ENCODE measurements at places on chromosomes 1 and 21.

- no peak for DNase-seq
Observed at GRCh38 chr1:199089393-199090122, 450.7 kb downstream of the PTPRC start.

DNA sequence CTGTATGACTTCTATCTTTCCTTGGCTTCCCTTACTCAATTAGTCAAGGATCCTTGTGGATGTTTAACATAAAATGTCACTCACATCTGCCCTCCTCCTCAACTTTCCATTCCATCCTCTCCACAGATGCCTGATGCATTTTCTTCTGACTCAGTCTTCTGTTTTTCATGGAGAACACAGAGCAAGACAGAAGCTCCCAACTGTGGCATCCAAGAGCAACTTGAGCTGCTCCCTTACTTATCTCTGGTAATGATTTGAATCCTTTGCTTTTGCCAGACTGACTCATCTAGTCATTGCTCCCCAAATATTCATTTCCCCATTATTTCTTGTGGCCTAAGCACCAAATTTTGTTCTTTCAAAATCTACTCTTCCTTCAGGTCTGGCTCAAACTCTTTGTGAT lies 120.6 kb downstream of the LYPLAL1 start:
- DNase-seq = no peak

DNA sequence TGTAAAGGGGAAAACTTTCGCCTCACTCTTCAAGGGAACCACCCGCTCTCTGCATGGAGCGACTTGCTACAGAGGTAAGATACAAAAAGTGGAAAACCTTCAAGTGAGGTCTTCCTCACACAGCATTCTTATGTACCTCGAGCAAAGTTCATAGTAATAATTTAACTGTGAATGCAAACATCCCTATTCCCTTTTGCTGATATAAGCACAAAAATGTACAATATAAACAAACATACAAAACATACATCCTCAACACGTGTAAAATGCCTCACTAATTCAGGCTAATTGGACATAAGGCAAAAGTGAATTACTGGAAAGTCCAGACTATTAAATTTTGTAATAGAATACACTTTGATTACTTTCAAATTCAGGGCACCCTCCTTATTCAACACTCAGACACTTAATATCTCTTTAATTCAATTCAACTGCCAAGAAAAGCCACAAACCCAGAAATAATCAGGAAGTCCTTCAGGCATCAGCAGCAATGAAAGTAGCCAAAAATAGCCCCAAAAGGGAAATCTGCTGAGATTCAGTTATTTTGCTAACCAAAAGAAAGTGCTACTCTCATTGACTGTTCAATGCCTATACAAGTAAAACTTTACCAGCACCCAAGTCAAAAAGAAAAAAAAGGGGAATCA lies 15.2 kb upstream of the LMX1A start:
- DNase-seq = no peak

DNA sequence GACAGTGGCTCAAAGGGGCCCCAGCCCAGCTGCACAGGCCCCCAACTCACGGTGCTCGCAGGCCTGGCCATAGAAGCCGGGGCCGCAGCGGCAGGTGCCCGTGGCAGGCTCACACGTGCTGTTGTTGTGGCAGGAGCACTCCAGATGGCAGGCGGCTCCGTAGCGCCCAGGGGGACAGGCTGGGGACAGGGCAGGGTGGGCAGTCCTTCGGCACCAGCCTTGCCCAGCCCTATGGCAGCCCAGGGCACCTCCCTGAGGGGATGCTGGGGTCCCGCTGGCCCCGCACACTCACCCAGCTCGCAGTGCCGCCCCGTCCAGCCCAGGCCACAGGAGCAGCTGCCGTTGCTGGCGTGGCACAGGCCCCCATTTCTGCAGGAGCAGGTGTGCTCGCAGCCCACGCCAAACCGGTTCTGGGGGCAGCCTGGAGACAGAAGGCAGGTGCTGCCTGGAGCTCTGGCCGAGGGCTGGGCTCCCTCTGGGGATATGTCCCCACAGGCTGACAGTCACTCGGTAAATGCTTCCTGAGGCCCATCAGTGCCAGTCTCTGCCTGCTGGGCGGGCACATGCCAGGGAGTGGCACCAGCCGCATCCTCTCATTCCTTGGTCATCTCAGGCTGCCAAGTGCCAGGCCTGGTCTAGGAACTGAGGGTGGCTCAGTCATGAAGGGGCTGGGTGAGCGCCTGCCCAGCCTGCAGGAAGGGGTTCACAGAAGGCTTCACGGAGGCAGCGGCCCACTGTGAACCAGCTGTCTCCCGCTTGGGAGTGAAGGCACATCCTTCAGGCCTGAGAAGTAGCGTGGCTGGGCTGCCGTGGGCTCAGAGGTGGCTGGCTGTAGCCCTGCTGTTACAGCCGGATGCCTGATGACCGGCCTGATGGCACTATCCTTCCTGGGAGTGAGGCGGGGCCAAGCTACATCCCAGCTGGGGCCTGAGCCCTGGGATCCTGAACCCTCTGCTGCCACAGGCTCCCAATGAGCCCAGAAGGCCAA lies 40.1 kb downstream of the ARHGEF16 start:
- no peak for DNase-seq

DNA sequence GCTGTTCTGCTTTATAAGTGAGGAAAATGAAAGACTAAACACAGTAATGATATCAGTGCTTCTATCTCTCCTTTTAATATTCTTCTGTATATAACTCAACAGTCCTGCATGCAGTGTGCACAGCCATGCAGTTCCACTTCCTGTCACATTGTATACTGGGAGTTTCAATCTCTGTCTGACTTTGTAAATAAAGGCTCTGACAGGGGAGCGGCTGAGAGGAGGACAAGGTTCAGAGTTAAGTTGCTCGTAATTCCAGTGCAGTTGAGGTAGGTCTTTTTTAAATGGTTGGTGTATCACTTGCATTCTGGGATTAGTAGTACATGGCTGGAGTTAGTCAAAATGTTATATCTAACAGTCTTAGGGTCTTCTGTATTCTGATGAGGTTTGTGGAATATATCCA lies 264.5 kb downstream of the OLFM3 start:
- no peak for DNase-seq
